ENCODE measurements at places on chromosomes 12 and 14. TPM values are rescaled to one million over a fixed set of nuclear protein-coding genes. Genes with fewer than 3 reads are reported as not detected.

GRCh38 chr12:108425238-108425795 lies 86.2 kb upstream of the CMKLR1 start:
- no peak for DNase-seq

DNA sequence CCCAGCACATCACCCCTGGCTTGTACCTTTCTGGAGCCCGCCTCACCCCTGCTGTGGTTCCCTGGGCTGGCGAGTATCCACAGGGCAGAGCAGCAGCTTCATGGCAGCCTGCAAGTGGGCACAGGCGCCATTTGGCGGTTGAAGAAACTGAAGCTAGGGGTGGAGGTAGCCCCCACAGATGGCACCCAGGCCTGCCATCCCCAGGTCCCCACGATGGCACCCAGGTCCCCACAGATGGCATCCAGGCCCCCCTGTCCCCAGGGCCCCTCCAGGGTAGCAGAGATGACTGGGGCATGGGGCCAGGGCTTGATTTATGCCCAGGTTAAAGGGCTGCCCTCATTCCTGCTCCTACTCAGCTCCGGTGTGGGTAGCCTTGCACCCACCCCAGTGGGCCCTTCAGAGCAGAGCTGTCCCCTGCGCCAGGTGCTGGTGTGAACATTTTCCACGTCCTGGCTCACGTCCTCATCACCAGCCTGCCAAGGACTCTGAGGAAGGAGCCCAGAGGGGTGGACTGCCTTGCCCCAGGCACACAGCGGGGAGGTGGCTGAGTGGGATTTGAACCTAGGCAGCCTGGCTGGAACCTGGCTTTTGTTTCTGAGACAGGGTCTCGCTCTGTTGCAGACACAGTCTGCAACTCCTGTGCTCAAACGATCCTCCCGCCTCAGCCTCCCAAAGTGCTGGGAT lies 8.7 kb downstream of the MMP17 start:
- no peak for DNase-seq

GRCh38 chr14:24297190-24297964 lies 2.2 kb downstream of the DHRS1 start:
- no peak for DNase-seq

GRCh38 chr14:69593018-69593677 lies 18.2 kb upstream of the SUSD6 start:
- no peak for DNase-seq

DNA sequence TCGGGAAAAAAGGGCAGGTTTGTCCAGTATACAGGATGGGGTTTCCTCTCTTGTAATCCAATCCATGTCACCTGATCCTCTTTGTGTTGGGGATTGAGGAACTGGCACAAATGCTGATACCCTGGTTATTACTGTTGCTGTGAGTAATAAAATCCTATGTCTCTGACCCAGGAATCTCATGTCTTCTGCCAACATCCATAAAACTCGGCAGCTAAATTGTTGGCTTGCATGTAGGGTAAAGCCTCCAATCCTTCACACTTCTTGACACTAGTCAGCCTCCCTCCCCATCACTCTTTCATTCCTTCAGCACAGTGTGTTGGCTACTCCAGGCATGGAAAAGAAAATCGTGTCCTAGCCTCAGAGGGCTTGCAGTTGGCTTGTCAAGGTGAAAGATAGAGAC lies 9.2 kb upstream of the NOS1 start:
- DNase-seq = no peak

DNA sequence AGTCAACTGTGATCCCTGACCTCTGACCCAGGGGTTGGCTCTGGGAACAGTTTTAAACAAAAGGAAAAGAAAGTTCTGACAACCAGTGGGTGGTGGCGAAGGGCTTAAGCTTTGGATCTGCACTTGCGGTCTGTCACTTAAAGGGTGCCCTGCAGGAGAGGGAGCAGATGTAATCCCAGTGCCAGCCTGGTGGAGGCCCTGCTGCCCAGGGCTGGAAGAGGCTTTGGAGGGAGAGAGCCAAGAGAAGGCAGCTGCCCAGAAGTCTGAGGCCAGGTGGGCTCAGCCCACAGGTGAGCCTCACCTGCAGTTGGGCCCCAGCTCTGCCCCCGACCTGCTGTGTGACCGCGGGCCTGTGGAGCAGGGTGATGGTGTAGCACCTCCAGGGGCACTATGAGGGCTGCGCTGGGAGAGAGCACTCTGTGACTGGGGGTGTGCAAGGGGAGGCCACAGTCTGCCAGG lies 19.1 kb downstream of the SH2B3 start:
- no peak for DNase-seq

DNA sequence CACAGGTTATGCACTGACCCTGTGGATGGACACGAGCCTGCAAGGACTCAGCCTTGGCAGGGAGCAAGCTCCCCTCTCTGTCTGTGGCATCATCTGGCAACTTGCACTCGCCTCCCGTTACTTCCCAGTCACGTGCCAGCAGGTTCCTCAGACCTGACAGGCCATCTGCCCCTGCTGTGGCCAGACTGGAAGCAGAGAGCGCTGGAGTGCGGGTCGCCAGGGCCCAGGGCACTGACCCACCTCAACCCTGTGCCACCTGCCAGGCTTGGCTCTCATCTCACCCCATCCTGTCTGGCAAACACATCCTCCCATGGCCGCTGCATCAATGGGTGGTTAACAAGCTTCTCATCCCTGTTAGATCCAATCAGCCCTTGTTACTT lies 28.4 kb downstream of the SLC6A12 start:
- DNase-seq = no peak

- DNase-seq = no peak
These were observed 2.5 kb upstream of the LRIG3 start for GRCh38 chr12:58922849-58923248.

GRCh38 chr14:98886982-98887381 lies 385.0 kb downstream of the BCL11B start:
- no peak for DNase-seq

GRCh38 chr12:25558586-25558985 lies 5.5 kb upstream of the LMNTD1 start:
- DNase-seq = no peak

GRCh38 chr12:58889557-58889956 lies 30.7 kb downstream of the LRIG3 start:
- DNase-seq = no peak

- no peak for DNase-seq
These were observed 2.3 kb downstream of the TCP11L2 start for GRCh38 chr12:106304797-106305196.

DNA sequence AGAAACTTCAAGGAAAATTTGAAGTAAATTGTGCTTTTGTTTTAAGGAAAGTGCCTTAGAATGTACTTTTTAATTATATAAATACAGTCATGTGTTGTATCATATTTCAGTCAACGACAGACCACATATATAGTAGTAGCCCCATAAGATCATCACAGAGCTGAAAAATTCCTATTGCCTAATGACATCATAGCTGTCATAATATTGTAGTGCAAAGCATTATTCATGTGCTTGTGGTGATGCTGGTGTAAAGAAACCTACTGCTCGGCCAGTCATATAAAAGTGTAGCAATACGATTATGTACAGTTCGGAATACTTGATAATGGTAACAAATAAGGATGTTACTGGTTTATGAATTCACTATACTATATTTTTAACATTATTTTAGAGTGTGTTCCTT lies 198.9 kb upstream of the SLC16A7 start:
- no peak for DNase-seq

- DNase-seq = peak; percentile 34
These were observed 18.9 kb downstream of the DYRK2 start for GRCh38 chr12:67667276-67668073.

- no peak for DNase-seq
These were observed 42.9 kb downstream of the HRK start for GRCh38 chr12:116838365-116838764.

GRCh38 chr12:13661005-13661887 lies 320.2 kb downstream of the GRIN2B start:
- peak; percentile 55 for DNase-seq

DNA sequence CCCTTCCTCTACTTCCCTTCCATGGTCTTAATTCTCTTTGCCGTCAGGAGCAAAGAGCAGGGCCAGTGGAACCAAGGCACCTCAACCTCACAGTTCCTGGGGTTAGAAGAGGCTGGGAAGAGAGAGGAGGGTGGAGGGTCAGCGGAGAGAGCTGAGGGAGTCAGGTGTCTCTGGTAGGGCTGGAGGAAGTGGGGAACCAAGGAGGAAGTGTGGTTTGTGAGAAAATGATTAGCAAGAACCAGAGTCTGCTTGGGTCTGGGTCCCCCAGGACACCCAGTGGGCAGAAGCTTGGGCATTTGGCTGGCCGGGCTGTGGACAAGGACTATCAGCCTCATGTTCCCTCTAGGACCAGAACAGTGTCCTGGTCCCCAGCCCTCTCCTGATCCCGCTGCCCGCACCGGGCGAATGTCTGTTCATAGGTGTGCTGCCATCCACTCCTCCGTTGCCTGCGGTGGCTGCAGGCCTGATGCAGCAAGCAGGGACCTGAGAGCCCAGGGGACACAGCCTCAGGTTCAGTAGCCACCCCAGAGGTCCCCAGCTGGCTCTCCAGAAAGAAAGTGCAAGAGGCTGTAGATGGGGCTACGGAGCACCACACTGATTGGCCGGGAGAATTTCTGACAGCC lies 2.3 kb downstream of the HOXC12 start:
- DNase-seq = no peak

GRCh38 chr14:59294662-59294992 lies 106.2 kb downstream of the DAAM1 start:
- DNase-seq = no peak

- no peak for DNase-seq
These were observed 468.4 kb upstream of the RGS6 start for GRCh38 chr14:71463807-71464206.

GRCh38 chr14:55589171-55589570 lies 9.2 kb downstream of the KTN1 start:
- no peak for DNase-seq

- no peak for DNase-seq
These were observed 441.8 kb upstream of the TMPO start for GRCh38 chr12:98073610-98074009.

GRCh38 chr12:103470664-103471063 lies 25.1 kb downstream of the C12orf42 start:
- DNase-seq = no peak

DNA sequence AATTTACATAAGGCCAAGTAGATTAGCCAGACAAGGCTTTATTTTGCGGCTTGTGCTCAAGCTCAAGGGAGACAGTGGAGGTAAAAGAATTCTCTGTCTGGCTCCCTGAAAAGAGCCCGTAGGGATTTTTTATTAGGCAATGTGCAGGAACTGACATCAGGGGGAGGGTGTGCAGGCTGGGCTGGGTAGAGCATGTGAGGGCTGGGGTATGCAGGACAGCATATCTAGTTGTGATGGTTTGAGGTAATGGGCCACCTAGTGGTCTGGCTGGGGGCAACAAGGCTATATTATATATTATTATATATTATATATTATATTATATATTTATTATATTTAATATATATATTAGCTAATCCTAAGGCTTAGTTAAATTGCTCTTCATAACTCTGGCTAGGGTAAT lies 102.1 kb downstream of the TMEM117 start:
- DNase-seq = no peak

- no peak for DNase-seq
These were observed 120.9 kb downstream of the SLC38A6 start for GRCh38 chr14:61101803-61102548.

DNA sequence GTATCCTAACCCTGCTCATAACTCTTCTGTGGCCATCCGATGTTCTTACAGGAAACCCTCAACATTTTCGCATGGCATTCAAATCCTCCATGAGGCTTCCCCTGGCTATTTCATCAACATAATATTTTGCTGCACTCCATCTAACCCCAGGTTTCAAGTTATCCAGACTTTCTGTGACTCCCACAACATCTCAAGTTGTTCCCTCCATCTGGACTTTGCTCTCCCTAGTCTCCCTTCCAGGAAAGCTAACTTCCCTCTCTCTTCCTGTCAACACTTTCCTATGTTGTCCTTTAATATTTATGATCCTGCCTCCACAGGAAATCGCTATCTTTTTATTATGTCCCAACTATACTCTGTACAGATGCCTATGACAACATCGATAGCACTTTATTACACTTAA lies 146.1 kb downstream of the METTL25 start:
- DNase-seq = no peak

GRCh38 chr14:76191297-76191696 lies 39.6 kb downstream of the GPATCH2L start:
- DNase-seq = no peak

DNA sequence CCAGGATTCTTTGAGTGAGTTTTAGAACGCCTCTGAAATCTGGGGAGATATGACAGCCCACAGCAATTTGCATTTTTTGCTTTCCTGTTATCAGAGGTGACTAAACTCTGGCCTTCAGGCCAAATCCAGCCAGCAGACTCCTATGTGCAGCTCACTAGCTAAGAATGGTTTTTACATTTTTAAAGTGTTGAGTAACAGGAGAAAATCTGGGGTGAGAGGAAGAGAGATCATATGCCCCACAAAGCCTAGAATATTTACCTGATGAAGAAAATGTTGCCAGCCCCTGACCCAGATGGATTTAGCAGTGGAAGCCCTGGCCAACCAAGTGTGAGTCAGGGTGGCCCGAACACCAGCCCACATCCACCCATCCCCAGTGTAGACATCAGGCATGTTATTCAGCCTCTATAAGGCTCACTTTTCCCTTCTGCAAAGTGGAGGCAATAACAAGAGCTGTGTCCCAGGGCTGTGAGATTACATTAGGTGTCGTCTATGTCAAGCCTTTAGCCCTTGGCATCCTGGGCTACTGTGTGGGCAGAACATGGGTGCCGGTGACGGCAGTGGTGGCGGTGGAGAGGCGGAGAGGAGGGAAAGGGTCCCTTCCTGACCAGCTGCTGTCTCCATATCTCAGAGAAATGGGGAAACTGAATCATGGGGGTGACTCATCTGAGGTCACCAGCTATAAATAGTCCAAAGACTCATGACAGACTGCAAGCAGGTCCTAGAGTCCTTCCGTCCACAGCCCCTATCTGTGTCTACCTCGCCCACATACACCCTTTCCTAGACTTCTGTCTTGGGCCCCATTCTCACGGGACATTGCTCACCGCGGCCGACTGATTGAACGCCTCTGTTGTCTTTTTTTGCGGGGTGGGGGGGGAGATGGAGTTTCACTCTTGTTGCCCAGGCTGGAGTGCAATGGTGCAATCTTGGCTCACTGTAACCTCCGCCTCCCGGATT lies 32.6 kb upstream of the CD9 start:
- DNase-seq = peak; percentile 45

DNA sequence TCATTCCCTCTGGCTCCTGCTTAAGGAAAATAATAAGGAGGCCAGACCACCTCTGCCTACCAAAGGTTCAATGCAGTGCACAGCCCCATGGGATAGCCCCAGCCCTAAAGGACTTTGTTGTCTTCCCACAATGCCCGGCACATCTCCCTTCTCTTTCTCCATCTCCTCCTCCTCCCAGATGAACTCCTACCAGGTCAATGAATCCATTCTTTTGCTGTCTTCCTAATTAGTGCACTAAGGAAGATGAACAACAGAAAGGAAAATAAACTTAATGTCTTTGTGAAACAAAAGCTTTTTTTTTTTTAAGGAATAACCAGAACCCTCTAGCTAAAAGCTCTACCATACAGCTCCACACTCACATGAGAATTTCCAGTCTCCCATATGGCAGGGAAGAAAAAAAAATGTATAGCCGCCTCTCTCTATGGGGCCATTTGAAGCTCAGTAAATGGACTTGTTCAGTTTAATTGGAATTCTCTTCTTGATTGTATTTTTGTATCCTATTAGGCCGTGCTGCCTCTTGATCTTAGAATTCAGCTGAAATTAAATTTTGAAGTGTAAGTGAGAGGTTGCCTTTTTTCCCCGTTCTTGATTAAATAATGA lies 41.8 kb upstream of the HSPB8 start:
- no peak for DNase-seq

- DNase-seq = no peak
These were observed 57.9 kb upstream of the CCDC91 start for GRCh38 chr12:28132398-28132797.

The IFNG gene
- total RNA-seq = not detected

The BTG1 gene
- total RNA-seq = 48.5 TPM

The MIP gene
- total RNA-seq = not detected

The RPGRIP1 gene
- not detected for total RNA-seq

The HCAR2 gene
- not detected for total RNA-seq

The SPRYD3 gene
- total RNA-seq = 35.3 TPM

The KRT6A gene
- total RNA-seq = not detected
